Spinal cord (tissue), 10 donors: ENCODE measurements at places on chromosomes 13 and 19. TPM values are rescaled to one million over a fixed set of nuclear protein-coding genes. Genes with fewer than 3 reads are reported as not detected.

SIGLEC5 gene
- 1.6 TPM for total RNA-seq

PALM3 gene
- total RNA-seq: 1.7 TPM

CABP5 gene
- not detected for total RNA-seq

ELANE gene
- 0.99 TPM for total RNA-seq

GARIN5A gene
- 4.2 TPM for total RNA-seq

SLC46A3 gene
- total RNA-seq: 8.5 TPM

KLK15 gene
- not detected for total RNA-seq

EBI3 gene
- total RNA-seq: 0.77 TPM

SARS2 gene
- total RNA-seq: 8.1 TPM

SDHAF1 gene
- total RNA-seq: 27.5 TPM

ATP8B3 gene
- total RNA-seq: 1.1 TPM

UTP14C gene
- 25.1 TPM for total RNA-seq

GFY gene
- not detected for total RNA-seq

COPE gene
- 77.2 TPM for total RNA-seq

SYDE1 gene
- 6.8 TPM for total RNA-seq

GPR4 gene
- 1.2 TPM for total RNA-seq

SIAH3 gene
- total RNA-seq: 11.5 TPM

PRDX2 gene
- total RNA-seq: 444 TPM

PSG4 gene
- total RNA-seq: not detected

AMH gene
- 3.3 TPM for total RNA-seq

APC2 gene
- total RNA-seq: 46.3 TPM

GZMM gene
- total RNA-seq: not detected
